ENCODE measurements at places on chromosomes 13 and 19. TPM values are rescaled to one million over a fixed set of nuclear protein-coding genes. Genes with fewer than 3 reads are reported as not detected.

The TECR gene
- 19.5 TPM for total RNA-seq

The ZNF793 gene
- total RNA-seq: 0.28 TPM

The PSG11 gene
- total RNA-seq: not detected

The BEST2 gene
- total RNA-seq: not detected

The CYP2A6 gene
- not detected for total RNA-seq

The CFAP97D2 gene
- total RNA-seq: not detected

The CALR3 gene
- total RNA-seq: not detected

The SLC6A16 gene
- total RNA-seq: 0.09 TPM

The EBI3 gene
- total RNA-seq: 0.18 TPM

The JAK3 gene
- 0.72 TPM for total RNA-seq

The MUC16 gene
- total RNA-seq: not detected

The IFNL1 gene
- not detected for total RNA-seq

All from endothelial cell of coronary artery (primary cell).